NCI-H524 (cell line): ENCODE measurements at places on chromosomes 3 and 15.

DNA sequence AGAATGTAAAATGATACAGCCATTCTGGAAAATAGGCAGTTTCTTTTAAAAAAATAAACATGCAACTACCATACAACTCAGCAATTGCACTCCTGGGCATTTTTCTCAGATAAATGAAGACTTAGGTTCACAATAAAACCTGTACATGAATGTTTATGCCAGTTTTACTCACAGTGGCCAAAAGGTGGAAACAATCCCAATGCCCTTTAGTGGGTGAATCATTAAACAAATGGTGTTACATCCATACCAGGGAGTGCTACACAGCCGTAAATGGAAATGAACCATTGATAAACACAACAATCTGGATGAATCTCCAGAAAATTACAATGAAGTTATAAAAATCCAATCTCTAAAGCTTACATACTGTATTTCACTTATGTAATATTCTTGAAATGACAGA, 140.3 kb downstream of the ADAMTSL3 start:
- DNase-seq: no peak

DNA sequence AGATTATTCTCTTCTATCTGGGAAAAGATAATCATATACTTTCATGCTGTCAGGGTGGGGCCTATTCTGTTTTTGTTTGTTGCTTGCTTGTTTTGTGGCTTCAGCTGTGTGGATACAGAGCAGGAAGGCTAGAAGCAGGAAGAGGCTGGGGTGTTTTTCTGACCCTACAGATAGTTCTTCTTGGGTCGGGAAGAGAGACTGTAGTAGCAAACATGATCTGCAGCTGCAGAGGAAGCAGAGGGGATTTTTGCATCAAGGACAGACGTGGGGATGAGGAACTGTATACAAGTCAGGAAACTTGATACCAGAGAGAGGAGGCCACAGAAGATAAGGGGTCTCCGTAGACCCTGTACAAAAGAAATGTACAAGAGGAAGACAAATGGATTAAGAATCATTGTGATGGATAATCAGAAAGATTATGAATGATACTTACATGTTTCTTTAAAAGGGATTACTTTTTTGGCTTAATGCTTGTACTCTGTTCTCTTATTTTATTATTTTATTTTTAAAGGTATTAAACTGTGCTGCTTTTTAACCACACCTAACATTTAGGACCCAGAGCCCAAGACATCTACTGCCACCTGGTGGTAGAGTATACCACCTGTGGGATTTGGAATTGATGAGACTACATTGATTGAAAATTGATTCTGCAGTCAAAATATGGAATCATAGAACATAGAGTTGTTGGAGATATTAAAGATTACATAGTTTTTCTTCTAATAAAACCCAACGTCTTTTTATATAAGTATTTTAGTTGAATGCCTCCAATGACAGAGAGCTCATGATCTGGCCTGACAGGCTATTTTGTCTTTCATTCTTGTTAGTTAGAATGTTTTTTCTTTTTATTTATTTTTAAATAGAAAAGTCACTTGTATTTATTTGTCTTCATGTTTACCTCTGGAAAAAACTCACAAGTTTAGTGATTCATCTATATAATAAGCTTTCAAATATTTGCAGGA, 87.3 kb upstream of the ROPN1 start:
- DNase-seq: peak; percentile 87

GRCh38 chr3:59284926-59285325, 235.1 kb upstream of the CFAP20DC start:
- DNase-seq: peak; percentile 39

GRCh38 chr15:70013656-70014313, 83.9 kb downstream of the TLE3 start:
- no peak for DNase-seq

DNA sequence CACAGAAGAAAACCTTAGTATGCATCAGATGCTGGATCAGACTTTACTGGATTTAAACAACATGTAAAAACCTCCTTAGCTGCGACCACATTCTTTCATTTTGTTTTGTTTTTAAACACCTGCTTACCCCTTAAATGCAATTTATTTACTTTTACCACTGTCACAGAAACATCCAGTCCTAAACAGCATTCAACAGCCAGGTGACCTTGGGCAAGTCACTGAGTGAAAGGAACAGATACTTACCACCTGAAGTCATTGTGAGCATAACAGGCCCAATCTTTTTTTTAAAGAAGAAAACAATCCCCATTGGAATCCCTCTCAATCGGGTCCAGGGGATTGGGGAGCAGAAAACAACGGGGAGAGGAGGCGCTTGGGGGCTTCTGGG, 390 bp downstream of the STARD5 start:
- DNase-seq: no peak

- DNase-seq: no peak
These were observed 67.5 kb upstream of the TSEN2 start for GRCh38 chr3:12416731-12417130.

DNA sequence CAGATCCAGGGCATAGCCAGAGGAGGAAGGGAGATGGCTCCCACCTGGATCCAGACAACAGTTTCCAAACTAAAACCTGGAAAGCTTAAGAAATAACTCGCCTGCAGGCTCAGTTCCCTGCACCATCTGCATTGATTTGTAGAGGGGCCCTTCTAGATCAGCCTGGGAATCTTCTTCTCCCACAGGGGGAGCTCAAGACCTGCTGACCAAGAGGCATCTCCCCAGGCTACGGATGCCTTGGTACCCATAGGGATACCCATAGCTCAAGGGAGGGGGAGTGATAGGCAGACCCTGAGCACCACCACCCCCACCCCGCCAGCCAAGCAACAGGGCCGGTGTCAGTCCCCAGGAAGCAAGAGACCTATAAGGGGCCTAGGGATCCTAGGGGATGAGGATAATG, 28.0 kb upstream of the DCLK3 start:
- DNase-seq: peak; percentile 71

DNA sequence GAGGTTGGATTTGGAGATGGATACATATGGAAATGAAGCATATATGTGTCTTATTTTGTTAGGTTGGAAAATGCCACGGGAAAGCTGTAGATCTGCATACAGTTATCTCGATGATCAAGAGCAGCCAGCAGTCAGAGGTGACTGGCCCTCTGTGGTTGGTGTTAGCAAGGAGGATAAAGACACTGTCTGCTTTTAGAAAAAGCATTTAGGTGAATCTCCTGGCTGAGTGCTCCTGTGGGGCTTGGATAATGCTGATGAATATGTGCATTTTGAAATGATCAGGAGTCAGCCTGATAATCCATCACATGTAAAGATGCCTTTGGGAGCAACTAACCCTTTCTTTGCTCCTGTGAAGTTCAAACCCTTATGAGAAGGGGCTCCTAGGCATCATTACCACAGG, 24.9 kb upstream of the GLCE start:
- DNase-seq: no peak

- no peak for DNase-seq
These were observed 9.8 kb downstream of the SYNM start for GRCh38 chr15:99114511-99115299.

DNA sequence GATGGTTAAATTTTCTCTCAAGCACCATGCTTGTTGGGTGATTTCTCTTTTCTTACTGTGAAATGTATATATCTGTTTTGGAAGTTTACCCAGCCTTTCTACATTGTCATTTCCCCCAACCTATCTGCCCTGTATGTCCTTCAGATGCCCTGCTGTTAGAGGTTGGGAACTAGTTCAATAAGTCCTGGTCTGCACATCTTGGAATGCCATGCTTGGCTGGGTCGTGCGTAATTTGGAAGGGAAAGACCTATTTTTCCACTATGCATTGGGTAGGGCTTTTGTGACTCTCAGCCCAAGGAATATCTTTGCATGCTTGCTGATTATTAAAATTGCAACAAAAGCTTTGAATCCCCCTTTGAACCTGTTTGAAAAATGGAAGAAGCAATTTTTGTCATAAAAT, 63.8 kb downstream of the TRIM71 start:
- DNase-seq: no peak

DNA sequence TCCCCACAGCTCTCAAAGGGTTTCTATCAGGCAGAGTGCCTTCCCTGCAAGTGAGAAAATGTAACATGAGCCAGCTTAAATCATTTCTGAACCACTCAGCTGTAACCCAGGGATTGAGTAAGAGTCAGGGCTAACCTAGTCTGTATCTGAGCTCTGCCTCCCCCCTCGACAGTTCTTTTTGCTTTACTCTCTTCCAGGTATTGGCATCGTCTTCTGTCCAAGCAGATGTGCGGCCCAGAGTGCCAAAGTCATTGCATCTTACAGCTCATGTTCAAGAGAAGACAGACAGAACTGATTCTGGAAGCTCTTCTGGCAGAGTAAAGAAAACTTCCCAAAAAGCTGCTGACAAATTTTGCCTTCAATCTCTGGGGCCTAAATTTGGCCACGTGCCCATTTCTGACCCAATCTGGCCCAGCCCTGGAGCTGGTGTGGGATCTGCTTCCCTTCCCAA, 74.8 kb downstream of the ABHD5 start:
- DNase-seq: no peak

DNA sequence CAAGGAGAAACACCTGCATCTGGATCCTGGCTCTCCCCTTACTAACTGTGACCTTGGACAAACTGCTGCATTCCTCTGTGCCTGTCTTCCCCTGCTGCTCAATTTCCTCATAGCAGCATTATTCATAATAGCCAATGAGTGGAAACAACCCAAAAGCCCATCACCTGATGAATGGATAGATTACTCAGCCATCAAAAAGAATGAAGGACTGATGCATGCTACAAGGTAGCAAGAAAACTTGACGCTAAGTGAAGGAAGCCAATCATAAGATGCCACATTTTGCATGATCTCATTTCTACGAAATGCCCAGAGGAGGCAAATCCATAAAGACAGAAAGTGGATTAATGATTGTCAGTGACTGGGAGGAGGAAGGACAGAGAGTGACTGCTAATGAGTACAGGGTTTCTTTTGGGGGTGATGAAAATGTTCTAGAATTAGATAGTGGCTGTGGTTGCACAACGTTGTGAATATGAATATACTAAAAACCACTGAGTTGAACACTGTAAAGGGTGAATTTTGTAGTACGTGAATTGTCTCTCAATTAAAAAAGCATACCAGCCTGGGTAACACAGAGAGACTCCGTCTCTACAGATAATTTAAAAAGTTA, 11.2 kb downstream of the IGDCC4 start:
- DNase-seq: no peak

DNA sequence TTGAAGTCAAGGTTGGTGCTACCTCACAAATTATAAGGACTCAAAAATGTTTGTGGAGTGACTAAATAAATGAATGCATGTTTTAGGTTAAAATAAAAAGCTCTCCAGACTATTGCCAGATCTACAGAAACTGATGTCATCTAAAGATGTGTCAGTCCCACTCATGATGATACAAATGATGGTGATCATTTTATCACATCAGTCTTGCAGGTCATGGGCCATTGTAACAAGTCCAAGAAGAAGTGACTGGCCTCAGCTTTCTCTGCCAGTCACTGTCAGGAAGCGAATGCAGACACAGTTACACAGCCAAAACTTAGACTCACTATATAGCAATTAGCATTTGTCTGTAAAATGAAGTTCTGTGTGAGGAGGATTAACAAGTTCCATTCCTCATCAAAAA, 18.5 kb downstream of the ATP8B4 start:
- no peak for DNase-seq

- no peak for DNase-seq
These were observed 29.6 kb downstream of the SLCO2A1 start for GRCh38 chr3:133999891-134000685.

GRCh38 chr3:182710557-182711157, 82.6 kb upstream of the ATP11B start:
- DNase-seq: no peak

- no peak for DNase-seq
These were observed 34.5 kb upstream of the B3GALNT1 start for GRCh38 chr3:161139686-161140085.

- DNase-seq: peak; percentile 98
These were observed 187.8 kb downstream of the UACA start for GRCh38 chr15:70575231-70576226.

DNA sequence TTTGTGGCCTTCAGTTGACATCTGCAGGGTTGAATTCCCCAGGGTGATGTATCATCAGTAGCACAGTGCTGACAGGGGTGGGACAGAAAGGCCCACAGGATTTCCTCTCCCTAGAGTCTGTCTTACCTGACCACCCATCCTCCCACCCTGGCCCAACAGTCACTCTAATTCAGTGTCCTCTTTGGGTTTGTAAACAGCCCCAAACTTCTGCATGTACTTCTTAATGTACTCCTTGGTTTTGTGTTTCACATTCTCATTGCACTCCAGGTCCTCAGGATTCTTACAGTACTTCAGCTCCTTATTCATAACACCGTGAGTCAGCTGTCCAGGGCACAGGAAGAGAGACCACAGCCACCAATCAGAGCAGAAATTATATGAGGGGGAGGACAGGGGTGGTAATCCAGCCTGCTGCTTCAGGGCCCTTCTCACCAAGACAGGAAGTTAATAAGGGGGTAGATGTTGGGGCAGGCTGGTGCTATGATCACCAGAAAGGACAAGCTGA, 37.5 kb downstream of the NBEAL2 start:
- no peak for DNase-seq

DNA sequence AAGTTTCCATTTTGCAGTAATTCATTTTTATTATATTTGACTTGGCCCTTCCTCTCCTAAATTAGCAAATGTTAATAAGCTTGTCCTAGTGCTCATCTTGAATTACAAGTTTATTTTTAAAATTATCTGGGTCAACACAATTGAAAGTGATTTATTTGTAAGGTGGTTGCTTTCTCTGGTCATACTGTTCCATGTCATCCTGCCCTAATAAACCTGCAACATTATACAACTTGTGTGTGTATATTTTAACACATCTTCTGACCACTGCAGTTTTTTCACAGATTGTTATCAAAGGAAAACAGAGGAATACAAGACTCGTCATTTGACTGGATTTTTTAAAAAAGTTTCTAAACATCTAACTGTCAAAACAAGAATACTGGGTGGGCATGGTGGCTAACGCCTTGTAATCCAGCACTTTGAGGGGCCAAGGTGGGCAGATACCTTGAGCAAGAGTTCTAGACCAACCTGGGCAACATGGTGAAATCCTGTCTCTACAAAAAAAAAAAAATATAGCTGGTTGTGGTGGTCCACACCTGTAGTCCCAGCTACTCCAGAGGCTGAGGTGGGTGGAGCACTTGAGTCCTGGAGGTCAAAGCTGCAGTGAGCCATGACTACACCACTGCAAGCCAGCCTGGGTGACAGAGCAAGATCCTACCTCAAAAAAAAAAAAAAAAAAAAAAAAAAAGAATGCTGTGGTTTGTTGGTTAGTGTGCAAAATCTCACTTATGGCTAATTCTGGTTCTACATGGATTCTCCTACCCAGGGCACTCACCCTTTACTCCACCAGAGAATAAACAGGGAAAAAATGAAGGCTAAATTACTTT, 5.0 kb upstream of the LRRFIP2 start:
- no peak for DNase-seq
